Activated CD8-positive, alpha-beta memory T cell treated with anti-CD3 and anti-CD28 coated beads for 24 hours (primary cell): ENCODE measurements at places on chromosomes 4 and X.

- peak; percentile 66 for DNase-seq
These were observed 134.5 kb upstream of the KLF3 start for GRCh38 chr4:38529189-38530115.

- no peak for DNase-seq
These were observed 426 bp downstream of the SLBP start for GRCh38 chr4:1711571-1712215.

GRCh38 chr4:8157944-8158709 lies 486 bp downstream of the ABLIM2 start:
- DNase-seq = no peak

DNA sequence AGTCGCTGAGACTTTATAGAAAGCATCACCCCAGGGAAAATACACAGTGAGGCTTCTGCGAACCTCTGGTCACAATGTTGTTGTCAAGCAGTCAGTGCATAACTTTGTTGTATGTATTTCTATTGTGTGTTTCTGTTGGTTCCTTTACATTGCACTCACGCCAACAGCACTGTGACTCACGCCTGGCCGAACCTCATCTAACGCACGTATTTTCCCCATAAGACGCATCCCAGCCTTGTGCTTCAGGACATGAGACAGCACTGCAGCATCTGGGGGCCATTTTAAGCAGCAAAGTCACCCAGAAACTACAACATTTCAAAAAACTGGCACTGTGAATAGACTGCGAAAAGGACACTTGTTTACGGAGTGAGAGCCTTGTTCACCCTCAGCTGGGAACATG lies 30.6 kb downstream of the TBL1X start:
- no peak for DNase-seq

DNA sequence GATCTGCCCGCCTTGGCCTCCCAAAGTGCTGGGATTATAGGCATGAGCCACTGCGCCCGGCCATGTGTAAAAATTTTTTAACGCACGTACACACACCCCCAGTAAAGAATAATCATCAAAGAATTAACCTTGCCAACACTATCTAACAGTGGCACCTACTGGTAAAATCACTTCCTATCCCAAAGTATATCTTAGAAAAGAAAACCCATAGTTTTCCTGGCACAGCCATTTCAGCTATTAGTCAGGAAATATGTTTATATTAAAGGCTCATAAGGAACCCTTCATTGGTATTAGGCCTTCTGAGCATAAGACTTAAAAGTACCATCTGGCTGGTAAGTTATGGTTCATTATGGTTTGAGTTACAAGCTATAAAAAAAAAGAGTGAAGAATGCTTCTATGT lies 14.1 kb downstream of the S100G start:
- no peak for DNase-seq

GRCh38 chr4:5452156-5452555 lies 256.2 kb downstream of the EVC2 start:
- DNase-seq = peak; percentile 9

DNA sequence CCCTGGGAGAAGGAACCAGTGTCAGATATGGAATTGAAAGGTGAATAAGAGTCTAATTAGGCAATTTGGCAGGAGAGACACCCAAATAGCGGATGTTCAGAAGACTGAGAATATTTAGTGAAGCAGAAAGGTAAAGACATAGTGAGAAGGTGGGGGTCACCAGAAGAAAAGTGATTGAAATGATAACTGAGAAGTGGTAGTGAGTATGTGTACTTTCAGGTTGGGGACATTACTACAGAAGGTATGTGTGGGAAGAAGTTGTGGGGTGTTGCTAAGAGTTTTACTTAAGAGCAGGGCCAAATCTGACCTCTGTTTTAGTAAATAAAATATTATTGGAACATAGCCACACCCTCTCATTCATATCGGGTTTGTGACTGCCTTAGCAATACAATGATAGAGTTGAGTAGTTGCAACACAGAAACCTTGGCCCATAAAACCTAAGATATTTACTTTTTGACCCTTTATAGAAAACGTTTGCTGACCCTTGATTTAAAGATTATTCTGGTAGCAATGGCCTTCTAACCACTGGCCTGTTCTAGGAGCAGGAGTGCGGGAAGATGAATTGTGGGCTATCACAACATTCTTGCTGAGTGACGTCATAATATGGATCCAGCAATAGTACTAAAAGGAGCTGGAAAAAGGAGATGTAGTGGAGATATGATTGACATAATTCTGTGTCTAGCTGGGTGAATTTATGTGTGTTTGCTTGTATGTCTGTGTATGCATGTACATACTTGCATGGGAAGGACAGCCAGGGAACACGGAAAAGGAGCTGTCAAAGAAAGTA lies 115.3 kb downstream of the HS3ST1 start:
- DNase-seq = no peak

DNA sequence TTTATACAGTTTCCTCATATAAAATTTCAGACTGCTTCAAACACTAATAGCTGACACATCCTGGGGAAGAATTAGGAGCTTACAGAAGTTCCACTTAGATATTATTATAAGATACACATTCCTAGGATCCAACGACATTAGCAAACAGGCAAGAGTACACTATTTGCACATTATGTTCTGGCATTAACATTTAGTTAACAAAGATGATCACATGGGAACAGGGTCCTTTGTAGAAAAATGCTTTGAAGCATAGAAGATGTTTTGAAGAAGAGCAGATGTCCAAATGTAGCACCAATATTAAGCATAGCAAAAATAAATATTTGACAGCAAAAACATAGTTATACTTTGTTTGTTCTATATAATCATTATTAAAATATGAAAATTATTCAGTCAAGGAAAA lies 52.1 kb downstream of the BTC start:
- no peak for DNase-seq

GRCh38 chrX:68084765-68085164 lies 348.5 kb downstream of the OPHN1 start:
- DNase-seq = no peak

DNA sequence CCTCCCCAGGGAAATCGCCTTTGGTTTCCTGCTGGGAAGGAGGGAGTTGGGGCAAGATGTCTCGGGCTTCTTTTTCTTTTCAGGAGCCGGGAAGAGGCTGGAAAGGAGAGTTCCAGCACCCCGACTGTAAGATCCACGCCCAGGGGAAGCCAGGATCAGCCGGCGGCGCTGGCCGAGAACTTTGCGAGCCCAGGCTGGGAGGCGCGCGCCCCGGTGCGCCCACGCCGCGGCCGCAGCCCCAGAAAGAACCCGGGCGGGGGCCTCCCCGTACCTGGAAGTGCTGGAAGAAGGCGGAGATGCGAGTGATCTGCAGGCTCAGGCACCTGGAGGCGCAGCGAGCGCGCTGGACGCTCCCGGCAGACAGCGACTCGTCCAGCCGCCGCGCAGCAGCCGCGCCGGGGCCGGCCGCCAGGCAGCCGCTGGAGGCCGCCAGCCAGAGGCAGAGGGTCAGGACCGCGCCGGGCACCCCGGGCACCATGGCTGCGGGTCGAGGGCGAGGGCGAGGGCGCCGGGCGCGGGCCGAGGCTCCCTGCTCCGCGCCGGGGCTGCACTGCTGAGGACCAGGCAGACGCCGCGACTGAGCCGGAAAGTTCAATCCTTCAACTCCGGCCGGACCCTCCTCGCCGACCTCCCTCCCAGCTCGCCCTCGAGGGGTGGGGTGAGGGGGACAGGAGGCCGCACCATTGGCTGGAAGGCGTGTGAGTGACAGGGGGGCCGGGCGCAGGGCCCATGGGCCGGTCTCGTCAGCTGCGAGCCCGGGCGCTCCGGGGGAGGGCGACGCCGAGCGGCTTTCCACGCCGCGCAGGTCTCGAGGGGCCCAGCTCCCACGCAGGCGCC lies at the start of gene ANOS1:
TSS of gene ANOS1 (minus strand) at position 579 of the 837 bp plus-strand sequence. CDS start at position 478, 101 bp downstream.
- no peak for DNase-seq

GRCh38 chr4:166499820-166500219 lies 626.8 kb downstream of the TLL1 start:
- DNase-seq = no peak

DNA sequence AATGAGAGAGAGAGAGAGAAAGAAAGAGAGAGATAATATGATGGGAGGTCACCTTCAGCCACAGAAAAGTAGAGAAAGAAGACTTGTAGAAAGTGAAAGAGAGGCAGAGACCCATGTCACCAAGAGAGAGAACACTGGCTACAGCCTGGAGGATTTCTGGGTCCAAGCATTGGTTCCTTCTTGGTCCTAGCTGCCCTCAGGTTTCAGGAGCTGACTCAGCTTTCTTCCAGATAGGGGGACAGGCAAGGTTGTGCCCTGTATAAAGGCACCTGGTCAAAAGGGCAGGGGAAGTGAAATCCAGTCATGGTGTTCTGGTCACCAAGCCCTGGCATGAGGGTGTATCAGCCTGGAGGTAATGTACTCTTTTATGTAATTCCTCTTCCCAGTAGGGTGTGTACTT lies 47.5 kb upstream of the XK start:
- no peak for DNase-seq

GRCh38 chrX:45783002-45783401 lies 582.3 kb upstream of the DIPK2B start:
- no peak for DNase-seq

DNA sequence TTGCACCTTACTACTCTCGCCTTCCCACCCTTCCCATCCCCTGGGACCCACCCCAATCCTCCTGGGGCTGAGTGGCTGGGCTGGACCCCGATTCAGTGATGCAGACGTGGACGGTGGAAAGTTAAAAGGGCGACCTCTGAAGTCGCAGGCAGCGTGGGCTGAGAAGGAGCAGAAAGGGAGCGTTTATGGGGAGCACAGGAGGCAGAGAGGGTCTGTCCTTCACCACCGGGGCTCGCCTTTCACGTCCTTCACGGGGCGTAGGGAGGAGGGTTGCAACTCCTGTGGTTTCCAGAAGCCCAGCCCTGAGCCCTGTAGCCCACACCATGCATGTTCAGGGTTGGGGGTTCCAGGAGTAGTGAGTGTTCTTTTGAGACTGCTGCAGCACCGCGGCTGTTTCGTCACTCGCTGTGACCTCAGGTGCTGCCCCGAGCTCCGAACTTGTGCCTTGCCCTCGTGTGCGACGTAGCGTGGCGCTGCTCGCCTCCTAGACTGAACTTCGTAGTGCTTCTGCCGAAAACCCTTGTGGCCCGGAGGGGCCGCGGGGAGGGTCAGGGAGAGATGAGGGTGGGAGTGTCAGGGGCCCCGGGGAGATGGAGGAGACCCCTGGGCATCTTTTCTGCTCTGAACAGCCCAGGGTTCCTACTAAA lies 1.6 kb downstream of the NHS start:
- DNase-seq = no peak

- no peak for DNase-seq
These were observed 607.1 kb upstream of the DIPK2B start for GRCh38 chrX:45807572-45808425.
